Stimulated activated CD8-positive, alpha-beta memory T cell treated with anti-CD3 and anti-CD28 coated beads, Interleukin-4, amount 100 ng/mL, for 4 hours (primary cell): ENCODE measurements at places on chromosomes 6 and 20.

- DNase-seq: no peak
Measured at GRCh38 chr6:41651246-41651961, 13.1 kb downstream of the MDFI start.

GRCh38 chr6:137868721-137869548 lies 1.9 kb downstream of the TNFAIP3 start:
- DNase-seq: no peak

GRCh38 chr20:46034039-46034438 lies 5.0 kb downstream of the SLC12A5 start:
- DNase-seq: no peak

DNA sequence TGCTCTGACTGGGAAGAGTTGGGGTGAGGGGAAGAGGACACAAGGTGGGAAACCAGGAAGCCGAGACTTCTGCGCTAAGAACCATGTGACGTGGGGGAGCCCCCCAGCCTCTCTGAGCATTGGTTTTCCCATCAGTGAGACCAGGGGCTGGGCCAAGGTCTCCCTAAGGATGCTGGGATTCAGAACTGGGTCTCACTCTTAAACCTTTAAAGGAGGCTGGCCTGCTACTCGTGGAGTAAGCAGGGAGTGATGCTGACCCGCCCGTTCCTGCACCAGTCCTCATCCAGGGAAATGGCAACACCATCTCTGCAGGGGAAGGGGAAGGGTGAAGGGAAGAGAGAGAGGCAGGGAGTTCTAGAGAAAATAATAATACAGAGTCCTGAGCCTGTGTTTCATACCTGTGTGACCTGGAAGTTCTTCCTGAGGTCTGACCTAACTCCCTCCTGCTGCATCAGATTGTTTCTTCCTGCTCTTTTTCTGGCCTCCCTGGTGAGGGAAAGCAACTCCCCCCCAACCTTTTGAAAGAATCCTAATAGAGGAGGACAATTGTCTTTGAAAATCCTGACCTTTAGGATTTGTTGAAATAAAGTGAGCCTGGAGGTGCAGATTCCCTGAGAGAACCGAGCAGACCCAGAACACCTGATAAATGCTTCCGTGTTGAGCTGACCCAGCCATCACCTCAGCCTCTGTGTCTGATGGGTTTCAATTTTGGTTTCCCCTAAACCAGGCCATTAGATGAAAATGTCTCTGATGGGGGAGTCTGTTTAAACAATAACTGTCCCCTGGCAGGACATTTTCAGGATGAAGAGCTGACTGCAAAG lies 3.0 kb upstream of the GRM4 start:
- DNase-seq: no peak

DNA sequence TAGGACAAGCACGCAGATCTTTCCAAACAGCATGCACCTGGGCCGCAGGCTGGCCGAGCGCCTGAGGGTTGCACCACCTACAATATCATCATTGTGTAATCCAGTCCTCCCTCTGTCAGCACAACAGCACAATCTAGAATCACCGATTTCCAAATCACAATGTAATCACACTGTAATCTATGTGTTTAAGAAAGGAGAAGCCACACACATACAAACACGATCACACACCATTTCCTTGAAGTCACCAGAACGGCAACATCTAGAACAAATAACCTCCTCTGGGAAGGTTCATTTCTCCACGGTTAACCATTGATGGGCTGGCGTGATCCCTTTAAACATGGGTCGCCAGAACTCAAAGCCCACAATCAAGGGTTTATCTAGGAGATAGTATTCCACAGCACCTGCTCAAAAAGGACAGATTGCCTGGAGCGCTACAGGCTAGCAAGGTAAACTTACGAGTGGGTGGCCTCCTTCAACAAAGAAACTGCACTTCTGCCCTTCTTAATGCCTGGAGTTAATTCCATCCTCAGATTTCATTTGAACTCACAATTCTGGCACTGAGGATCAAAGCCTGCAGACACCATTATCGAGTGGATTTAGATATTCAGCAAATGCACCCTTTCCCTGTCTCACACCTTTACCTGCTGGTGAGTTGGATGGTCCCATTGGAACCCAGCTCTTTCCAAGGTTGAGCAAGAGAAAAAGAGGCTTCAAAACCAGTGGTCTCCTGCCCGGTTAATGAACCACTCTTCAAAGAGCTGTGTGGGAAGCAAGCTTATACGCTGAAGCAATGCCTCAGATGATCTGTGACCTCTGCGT lies 83.8 kb upstream of the FOXQ1 start:
- no peak for DNase-seq

DNA sequence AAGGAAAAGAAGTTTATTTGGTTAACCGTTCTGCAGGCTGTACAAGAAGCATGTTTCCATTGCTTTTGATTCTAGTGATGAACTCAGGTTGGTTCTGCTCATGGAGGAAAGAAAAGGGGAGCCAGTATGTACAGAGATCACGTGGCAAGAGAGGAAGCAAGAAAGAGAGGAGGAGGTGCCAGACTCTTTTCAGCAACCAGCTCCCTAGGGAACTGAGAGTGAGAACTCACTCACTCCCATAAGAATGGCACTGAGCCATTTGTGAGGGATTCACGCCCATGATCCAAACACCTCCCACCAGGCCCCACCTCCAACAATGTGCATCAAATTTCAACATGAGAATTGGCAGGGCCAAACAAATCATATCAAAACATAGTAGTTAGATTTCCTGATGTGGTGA lies 649.1 kb downstream of the EPM2A start:
- no peak for DNase-seq

- DNase-seq: no peak
Measured at GRCh38 chr6:149209871-149210775, 107.4 kb upstream of the TAB2 start.

DNA sequence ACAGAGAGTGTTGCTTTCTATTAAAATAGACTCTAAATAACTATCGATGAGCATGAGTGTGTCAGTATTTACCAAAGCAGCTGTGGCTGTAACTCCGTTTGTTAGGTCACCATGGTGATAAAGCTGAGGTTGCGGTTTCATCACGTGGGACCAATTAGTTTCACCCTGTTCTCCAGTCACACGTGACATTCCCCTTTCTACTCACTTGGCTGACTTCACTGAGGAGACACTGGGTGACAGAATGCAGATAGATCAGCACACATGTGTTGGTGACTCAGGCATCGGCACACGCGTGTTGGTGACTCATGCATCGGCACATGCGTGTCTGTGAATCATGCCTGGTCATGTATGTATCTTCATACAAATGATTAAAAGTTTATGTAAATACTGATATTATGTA lies 285.4 kb downstream of the THBS2 start:
- DNase-seq: no peak

DNA sequence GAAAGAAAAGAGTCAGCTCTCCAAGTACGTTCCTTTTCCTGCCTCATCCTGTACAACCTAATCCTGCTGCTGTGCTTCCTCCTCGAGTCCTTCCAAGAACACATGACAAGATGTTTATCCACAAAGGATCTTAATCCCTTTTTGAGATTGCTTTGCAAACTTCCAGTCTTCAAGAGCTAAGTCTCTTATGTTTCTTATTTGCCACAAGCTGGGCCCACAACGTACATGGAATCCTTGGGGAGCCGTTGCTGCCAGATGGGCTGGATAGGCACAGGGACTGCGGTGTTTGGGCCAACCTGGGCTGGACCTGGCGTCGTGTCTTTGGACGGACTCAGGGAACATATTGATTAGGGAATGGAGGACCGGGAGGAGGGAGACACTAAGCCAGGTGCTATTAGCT lies 79.7 kb upstream of the AFDN start:
- DNase-seq: no peak

GRCh38 chr6:7195339-7196018 lies 87.7 kb downstream of the RREB1 start:
- DNase-seq: no peak

- no peak for DNase-seq
Measured at GRCh38 chr20:61629602-61630390, 377.7 kb downstream of the CDH4 start.

- DNase-seq: no peak
Measured at GRCh38 chr6:124882579-124883393, 79.5 kb upstream of the RNF217 start.

- no peak for DNase-seq
Measured at GRCh38 chr6:140844167-140844566, 1288.6 kb upstream of the GJE1 start.

- no peak for DNase-seq
Measured at GRCh38 chr20:38890497-38890818, 35.8 kb upstream of the FAM83D start.

GRCh38 chr6:107405002-107405401 lies 54.4 kb downstream of the PDSS2 start:
- DNase-seq: no peak

- no peak for DNase-seq
Measured at GRCh38 chr20:24773168-24773567, 175.9 kb upstream of the CST7 start.

DNA sequence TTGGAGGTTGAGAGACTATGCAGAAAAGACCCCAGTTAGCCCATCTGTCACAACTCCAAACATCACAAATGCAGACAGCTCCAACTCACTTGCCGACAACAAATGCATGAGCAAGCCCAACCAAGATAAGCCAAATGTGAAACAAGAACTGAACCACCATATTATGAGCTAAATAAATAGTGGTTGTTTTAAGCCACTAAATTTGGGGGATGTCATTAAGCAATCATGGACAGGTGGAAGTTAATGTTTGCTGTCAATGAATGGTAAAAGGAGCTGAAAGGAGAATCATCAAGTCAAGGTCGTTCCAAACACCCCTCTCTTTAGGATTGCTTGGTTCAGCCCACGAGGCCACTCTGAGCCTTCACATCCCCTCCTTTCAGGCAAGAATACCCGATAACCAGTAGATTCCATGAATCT lies 71.2 kb upstream of the PLCB4 start:
- DNase-seq: no peak

- DNase-seq: no peak
Measured at GRCh38 chr20:3195590-3196237, 8.8 kb downstream of the DDRGK1 start.
